Stomach (tissue), 19 donors: ENCODE measurements at places on chromosomes 1 and 21. TPM values are rescaled to one million over a fixed set of nuclear protein-coding genes. Genes with fewer than 3 reads are reported as not detected.

CRP gene
- polyA plus RNA-seq, result not detected

BRDT gene
- not detected for polyA plus RNA-seq

DNA sequence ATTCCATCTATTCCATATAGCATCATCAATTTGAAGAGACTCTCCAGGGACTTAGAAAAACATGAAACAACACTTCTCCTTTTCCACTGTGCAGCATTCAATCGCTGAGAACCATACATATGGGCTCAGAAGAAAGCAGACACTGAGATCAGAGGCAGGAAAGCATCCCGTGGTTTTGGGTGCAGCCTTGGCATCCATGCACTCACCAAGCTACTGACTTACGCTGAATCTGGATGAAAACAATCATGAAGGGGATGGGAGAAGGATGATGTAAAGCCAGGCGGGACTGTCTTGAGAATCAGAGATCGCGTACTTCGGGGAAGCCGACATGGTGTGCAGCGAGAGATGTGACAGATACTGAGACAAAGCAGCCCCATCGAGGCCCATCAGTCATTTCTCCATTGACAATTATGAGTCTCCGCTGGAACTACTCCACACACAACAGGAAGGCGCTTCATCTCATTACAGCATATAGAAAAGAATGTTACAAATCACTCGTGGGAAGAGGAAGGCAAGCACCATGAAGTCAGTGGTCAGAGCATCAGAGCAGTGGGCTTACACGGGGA, 2.3 kb upstream of the TIAM1 start:
- no peak overlapping the region for H3K27ac ChIP-seq
- no peaks in the 10 kb centered on the region for H3K27me3 ChIP-seq
- no peak for DNase-seq
- H3K4me3 ChIP-seq, result no peak overlapping the region

GRCh38 chr1:96992871-96993270, 271.3 kb downstream of the PTBP2 start:
- no peaks in the 10 kb centered on the region for H3K4me1 ChIP-seq
- no peak overlapping the region for H3K4me3 ChIP-seq
- DNase-seq, result no peak

DNA sequence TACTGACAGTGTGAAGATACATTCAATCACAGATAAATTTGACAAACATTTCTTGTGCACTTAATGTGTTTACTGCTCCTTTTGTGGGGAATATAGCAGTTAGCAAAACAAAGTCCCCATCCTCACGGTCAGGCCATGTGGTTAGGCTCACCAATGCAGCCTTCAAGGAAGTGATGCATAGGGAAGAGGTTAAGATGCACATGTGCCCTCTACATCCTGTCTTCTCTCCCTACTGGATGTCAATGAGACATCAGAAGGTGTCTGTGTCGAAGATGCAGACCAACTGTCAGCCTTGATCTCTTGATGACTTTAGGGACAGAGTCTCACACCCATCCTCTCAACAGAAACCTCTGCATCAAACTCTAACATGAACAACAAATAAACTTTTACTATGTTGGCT, 78.7 kb downstream of the FH start:
- H3K36me3 ChIP-seq, result no peaks in the 10 kb centered on the region
- DNase-seq, result no peak
- no peak overlapping the region for H3K27ac ChIP-seq
- no peak overlapping the region for H3K4me3 ChIP-seq
- H3K4me1 ChIP-seq, result no peaks in the 10 kb centered on the region

PYHIN1 gene
- polyA plus RNA-seq, result 0.25 TPM

ERMAP gene
- 3.5 TPM for polyA plus RNA-seq

DNA sequence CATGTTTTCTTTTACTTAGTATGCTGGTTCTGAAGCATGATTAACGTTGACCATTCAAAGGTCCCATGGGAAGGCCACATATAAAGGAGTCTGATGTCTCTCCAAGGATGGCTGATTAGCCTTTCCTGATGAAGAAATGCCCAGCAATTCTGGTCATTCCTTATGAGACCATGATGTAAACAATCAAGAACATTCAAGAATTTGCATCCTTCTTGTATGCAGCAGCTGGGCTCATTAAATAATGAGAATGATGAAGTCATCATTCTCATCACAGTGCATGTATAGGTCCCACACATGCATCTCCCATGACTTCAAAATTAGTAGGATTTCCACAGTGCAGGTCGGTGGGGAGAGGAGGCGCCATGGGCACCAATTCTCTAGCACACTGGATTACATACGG, 85.4 kb downstream of the APP start:
- H3K27me3 ChIP-seq, result no peaks in the 10 kb centered on the region
- DNase-seq, result no peak

DNA sequence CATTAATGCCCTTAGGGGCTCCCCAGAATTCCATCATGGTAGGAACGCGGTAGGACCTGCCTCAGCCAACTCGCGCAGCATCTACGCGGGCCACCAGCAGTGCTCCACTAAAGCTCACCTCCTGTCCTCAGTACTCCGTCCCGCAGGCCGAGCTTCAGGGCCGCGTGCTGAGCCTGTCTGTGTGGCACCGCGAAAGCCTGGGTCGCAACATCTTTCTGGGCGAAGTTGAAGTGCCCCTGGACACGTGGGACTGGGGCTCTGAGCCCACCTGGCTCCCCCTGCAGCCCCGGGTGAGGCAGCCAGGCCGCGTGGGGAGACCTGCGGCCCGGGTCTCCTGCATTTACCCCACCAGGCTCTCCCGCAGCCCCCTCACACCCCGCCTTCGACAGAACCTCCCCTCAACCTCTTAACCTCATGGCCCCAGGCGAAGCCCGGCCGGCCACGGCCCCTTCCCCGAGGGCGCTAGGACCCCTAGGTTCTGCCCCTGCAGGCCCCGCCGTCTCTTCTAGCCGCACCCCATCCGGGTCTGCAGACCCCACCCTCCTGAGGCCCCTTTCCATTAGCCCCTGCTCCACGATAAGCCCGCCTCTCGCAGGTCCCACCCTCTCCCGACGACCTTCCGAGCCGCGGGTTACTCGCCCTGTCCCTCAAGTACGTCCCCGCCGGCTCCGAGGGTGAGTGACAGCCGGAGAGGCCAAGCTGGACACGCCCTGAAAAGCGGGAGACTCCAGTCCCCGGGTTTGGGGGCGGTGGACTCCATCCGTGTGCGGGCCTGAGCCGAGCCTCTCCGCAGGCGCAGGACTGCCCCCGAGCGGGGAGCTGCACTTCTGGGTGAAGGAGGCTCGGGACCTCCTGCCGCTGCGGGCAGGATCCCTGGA, 9.1 kb downstream of the SYTL1 start:
- peaks cover 16% of the 10 kb centered on the region for H3K27me3 ChIP-seq
- peaks cover 42% of the 10 kb centered on the region for H3K4me1 ChIP-seq
- H3K36me3 ChIP-seq, result peaks cover 13% of the 10 kb centered on the region
- peak; percentile 88 for DNase-seq

AMPD1 gene
- not detected for polyA plus RNA-seq

SEMA4A gene
- polyA plus RNA-seq, result 4.7 TPM

GRCh38 chr1:116389013-116389412, 16.0 kb downstream of the ATP1A1 start:
- H3K36me3 ChIP-seq, result peaks cover 100% of the 10 kb centered on the region
- H3K27me3 ChIP-seq, result no peaks in the 10 kb centered on the region
- no peak for DNase-seq
- no peak overlapping the region for H3K27ac ChIP-seq

C1orf53 gene
- not detected for polyA plus RNA-seq

- no peak for DNase-seq
- H3K36me3 ChIP-seq, result no peaks in the 10 kb centered on the region
- no peaks in the 10 kb centered on the region for H3K27me3 ChIP-seq
- no peak overlapping the region for H3K27ac ChIP-seq
Observed at GRCh38 chr1:51572365-51572764, 44.5 kb upstream of the OSBPL9 start.

TRAF5 gene
- polyA plus RNA-seq, result 9.9 TPM

- DNase-seq, result no peak
- no peaks in the 10 kb centered on the region for H3K4me1 ChIP-seq
- H3K27me3 ChIP-seq, result no peaks in the 10 kb centered on the region
- H3K4me3 ChIP-seq, result no peak overlapping the region
Observed at GRCh38 chr1:173988068-173988467, 34.1 kb downstream of the RC3H1 start.

- H3K36me3 ChIP-seq, result no peaks in the 10 kb centered on the region
- no peak overlapping the region for H3K27ac ChIP-seq
- H3K27me3 ChIP-seq, result no peaks in the 10 kb centered on the region
- DNase-seq, result no peak
- H3K4me3 ChIP-seq, result no peak overlapping the region
Observed at GRCh38 chr21:17552410-17552809, 39.6 kb downstream of the CXADR start.

FNBP1L gene
- 19.9 TPM for polyA plus RNA-seq

FAM3B gene
- polyA plus RNA-seq, result 103 TPM

DNA sequence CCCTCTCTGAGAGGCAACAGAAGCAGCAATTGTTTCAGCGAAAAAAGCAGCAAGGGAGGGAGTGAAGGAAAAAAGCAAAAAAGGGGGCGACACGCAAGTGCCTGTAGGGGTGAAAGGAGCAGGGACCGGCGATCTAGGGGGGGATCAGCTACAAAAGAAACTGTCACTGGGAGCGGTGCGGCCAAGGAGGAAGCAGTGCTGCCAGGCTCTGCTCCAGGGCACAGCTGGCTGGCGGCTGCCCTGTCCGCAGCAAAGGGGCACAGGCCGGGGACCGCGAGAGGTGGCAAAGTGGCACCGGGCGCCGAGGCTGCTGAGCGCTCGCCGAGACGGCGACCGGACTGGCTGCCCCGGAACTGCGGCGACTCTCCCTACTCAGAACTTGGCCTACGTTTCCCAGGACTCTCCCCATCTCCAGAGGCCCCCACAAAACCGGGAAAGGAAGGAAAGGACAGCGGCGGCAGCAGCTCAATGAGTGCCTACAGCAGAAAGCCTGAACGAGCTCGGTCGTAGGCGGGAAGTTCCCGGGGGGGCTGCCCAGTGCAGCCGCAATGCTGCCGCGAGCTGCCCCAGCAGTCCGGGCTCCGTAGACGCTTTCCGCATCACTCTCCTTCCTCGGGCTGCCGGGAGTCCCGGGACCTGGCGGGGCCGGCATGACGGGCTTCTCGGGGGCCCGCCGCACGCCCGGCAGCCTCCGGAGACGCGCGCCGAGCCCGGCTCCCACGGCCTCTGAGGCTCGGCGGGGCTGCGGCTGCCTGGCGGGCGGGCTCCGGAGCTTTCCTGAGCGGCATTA, 1.0 kb upstream of the CDKN2C start:
- peak overlapping the region; percentile 98 for H3K27ac ChIP-seq
- H3K36me3 ChIP-seq, result no peaks in the 10 kb centered on the region
- peak; percentile 56 for DNase-seq
- no peaks in the 10 kb centered on the region for H3K27me3 ChIP-seq
- peaks cover 36% of the 10 kb centered on the region for H3K4me1 ChIP-seq

NHLH2 gene
- not detected for polyA plus RNA-seq

DNA sequence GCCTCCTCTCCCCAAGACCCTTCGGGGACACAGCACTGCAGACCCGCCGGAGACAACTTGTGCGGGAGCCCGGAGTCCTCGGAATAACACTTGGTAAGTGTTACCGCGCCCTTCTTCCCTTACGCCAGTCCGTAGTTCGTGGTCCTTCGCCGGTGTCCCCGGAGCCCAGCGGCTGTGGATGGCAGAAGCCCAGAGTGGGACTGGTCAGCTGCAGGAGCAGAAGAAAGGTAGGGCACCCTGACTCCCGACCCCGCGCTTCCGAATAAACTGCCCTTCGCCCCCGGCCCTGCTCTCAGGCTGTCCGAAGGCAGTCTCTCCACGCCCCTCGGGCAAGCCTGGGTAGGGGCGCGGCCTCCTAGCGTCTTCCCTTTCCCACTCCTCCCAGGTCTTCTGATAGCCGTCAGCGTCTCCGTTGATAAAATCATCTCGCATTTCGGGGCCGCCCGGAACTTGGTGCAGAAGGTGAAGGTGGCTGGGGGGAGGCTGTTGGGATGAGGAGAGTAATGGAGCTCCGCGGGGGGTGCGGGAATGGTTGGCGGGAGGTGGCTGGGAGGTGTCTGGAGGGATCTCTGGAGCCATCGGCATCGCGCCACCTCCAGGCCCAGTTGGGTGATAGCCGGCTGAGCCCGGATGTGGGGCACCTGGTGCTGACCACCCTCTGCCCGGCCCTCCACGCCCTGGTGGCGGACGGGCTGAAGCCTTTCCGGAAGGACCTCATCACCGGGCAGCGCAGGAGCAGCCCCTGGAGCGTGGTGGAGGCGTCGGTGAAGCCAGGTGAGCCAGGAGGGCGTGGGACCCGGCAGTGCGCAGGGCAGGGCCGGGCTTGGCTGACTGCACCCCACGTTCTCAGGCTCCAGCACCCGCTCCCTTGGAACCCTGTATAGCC, 4.3 kb downstream of the RUSC1 start:
- H3K27ac ChIP-seq, result peak overlapping the region; percentile 98
- H3K36me3 ChIP-seq, result peaks cover 10% of the 10 kb centered on the region
- no peaks in the 10 kb centered on the region for H3K27me3 ChIP-seq

GRCh38 chr1:24888971-24889676, 41.0 kb downstream of the RUNX3 start:
- peak; percentile 7 for DNase-seq
- H3K4me3 ChIP-seq, result no peak overlapping the region
- no peaks in the 10 kb centered on the region for H3K36me3 ChIP-seq
- no peak overlapping the region for H3K27ac ChIP-seq

TNN gene
- not detected for polyA plus RNA-seq

BRINP2 gene
- polyA plus RNA-seq, result 0.08 TPM

S100A1 gene
- 5.7 TPM for polyA plus RNA-seq

- H3K4me1 ChIP-seq, result peaks cover 9% of the 10 kb centered on the region
- peak; percentile 44 for DNase-seq
Observed at GRCh38 chr1:231612393-231613089, 14.0 kb upstream of the DISC1 start.

SLFNL1 gene
- polyA plus RNA-seq, result not detected

DNA sequence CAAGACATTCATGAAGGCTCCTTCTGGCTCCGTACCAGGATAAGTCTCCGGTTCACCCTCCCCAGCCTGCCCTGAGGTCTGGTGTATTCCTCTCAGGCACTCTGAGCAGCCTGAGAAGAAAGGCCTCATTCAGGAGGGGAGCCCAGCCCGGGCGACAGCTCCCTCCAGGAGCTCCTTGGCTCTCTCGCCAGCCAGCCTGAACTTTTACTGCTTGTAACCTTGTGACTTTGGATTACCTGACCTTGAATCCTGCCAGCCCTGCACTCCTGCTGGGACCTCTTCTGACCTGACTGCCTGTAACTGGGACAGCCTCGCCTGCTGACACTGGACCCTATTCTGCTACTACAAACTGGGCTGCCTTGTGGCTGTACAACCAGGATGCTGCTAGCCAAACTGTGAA, 65.8 kb downstream of the CD34 start:
- H3K4me3 ChIP-seq, result no peak overlapping the region
- peak overlapping the region; percentile 1 for H3K27ac ChIP-seq
- H3K36me3 ChIP-seq, result no peaks in the 10 kb centered on the region
- DNase-seq, result no peak
- no peaks in the 10 kb centered on the region for H3K27me3 ChIP-seq
- peaks cover 87% of the 10 kb centered on the region for H3K4me1 ChIP-seq
